ENCODE measurements at places on chromosomes 5 and 9.

- no peak for DNase-seq
Observed at GRCh38 chr5:10735569-10736276, 25.3 kb downstream of the DAP start.

DNA sequence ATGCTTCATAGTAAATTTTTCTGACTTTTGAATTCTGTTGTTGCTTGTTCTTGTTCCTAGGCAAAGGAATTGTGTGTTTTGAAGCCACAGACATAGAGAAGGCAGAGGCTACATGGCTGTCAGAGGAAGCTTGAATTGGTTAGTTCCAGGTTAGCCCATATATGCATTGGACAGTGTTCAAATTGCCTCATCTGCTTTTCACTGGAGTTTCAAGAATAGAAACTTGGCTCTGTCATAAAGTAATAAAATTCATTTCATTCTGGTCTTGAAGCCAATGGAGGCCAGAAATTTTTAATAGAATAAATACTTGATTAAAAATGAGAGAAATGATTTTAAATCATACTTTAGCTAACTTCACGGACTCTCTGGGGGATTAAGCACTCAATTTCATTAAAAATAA is 178.0 kb downstream of the YIPF5 start:
- DNase-seq, result no peak

GRCh38 chr5:105730982-105731381 is 1939.8 kb downstream of the EFNA5 start:
- no peak for DNase-seq

- DNase-seq, result no peak
Observed at GRCh38 chr9:75087289-75087823, 599 bp downstream of the NMRK1 start.

DNA sequence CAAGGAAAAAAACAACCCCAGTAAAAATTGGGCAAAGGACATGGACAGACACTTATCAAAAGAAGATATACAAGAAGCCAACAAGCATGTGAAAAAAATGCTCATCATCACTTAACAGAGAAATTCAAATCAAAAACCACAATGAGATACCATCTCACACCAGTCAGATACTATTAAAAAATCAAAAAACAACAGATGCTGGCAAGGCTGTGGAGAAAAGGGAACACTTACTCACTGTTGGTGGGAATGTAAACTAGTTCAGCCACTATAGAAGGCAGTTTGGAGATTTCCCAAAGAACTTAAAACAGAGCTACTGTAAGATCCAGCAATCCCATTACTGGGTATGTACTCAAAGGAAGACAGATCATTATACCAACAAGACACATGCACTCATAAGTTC is 157.4 kb downstream of the EDIL3 start:
- DNase-seq, result no peak

DNA sequence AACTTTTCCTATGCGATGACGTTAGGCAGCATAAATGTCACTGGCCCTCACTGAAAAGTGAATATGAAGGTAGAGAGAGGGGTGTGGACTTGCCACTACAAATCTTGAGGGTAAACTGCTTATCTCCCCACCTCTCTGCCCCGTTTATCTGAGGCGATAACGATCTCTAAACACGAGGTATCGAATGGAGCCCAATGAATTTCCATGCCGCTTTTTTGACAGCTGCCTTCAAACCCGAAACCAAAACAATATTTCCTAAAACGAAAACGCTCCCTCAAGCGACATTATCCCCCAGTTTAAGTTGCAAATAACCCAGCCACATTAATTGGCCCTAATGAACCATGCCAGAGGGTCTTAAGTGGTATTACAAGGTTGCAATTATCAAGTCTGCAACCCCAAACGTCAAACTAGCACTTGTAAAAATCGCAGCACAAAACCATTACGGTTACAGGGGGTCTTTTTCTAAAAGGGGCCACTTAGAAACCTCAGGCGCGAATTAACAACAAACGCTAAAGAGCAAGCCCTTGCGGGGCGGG is 1.4 kb downstream of the NR3C1 start:
- peak; percentile 41 for DNase-seq

DNA sequence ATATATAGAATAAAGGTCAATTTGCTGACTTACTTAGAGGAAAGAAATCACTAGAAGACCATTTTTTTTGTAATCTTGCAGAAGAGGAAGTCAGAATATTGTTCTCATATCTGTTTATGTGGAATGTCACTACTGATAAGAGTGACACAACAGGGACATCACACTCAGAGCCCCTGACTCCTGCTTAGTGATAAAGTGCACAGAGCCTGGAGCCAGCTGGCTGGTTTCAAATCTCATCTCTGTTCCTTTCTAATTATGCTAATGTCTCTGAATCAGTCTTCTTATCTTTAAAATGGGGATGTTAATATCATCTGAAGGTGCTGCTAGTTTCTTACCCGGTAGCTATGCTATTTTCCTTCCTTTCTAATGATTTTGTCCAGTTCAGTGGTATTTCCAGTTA is 58.6 kb upstream of the LIFR start:
- DNase-seq, result no peak

DNA sequence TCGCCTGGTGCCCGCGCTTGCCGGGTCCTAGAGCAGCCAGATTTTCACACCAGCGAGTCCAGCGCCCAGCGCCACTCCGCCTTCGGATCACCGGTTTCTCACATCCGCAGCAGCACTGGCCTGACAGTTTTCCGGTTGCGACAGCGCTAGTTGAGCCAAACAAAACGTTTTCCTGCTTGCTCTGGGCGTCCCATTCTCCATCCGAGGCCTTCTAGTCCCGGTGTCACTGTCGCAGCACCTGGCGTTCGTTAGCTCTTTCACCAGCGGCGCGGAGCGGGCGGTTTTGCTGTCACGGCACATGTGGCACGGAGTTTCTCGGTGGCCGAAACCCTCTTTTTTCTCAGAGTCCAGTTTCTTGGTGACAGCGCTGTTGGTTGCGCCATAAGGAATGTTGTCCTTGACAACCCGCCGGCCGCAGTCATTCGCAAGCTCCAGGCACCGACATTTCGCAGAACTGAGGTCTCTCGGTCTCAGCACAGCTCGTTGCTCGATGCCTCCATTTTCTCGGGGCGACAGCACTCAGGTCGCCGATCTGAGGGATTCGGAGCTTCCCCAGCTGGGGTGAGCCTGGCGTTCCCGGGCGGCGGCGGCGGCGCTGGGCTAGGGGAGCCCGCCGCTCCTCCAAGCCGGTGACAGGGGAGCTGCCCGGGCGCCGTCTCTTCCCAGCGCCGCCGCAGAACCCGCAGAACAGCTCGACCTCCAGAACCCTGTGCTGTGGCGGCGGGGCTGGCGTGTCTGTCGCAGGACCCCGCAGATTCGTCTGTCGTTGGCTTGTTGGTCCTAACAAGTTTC is 47.8 kb downstream of the ANXA2R start:
- DNase-seq, result no peak

- DNase-seq, result no peak
Observed at GRCh38 chr9:106143781-106144180, 449.4 kb downstream of the TMEM38B start.

DNA sequence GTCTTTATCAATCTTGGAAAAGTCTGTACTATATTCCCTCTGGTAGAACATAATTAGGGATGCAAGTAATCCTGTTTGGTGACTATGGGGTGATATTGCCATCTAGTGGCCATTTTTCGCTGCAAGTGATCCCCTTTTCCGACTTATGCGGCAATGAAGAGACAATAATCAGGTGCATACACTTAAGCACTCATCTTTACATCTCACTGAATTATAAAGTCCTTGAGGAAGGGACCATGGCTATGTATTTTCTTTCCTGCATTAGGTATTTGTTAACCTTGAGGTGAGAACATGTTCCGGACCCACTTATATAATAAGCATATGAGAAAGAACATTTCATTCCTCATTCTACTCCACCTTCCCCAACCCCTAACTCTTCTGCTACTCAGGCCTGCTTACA is 19.6 kb upstream of the LIX1 start:
- DNase-seq, result no peak

DNA sequence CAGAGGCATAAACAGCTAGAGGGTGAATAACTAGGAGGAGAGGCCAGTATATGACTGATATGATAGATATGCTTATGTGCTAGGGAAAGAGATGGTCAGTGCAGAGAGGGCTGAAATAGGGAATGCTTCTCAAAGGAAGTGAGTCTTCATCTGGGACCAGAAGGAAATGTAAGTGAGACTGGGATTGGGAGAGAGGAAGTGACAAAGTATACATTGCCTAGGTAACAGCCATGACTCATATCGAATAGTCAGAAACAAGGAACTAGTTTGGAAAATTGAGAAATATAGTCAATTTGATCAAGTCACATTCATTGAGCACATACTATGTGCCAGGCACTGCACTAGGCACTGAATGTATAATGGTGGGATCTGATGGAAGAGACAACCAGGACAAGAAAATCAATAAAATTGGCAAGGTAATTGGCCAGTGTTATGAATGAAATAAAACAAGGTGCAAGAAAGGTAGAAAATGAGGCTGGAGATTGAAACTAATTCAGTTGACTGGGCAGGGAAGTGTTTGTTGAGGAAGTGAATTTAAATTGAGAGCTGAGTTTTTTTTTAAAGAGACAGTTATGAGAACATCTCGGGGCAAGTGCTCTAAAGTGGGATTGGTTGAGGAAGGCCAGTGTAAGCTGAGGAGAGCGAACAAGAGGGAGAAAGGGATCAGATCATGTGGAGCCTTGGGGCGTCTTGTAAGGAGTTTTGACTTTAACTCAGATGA is 4.3 kb downstream of the ERAP2 start:
- no peak for DNase-seq

- no peak for DNase-seq
Observed at GRCh38 chr5:26691486-26691885, 346.9 kb downstream of the CDH9 start.

GRCh38 chr5:128645581-128645980 is 107.5 kb upstream of the FBN2 start:
- no peak for DNase-seq

DNA sequence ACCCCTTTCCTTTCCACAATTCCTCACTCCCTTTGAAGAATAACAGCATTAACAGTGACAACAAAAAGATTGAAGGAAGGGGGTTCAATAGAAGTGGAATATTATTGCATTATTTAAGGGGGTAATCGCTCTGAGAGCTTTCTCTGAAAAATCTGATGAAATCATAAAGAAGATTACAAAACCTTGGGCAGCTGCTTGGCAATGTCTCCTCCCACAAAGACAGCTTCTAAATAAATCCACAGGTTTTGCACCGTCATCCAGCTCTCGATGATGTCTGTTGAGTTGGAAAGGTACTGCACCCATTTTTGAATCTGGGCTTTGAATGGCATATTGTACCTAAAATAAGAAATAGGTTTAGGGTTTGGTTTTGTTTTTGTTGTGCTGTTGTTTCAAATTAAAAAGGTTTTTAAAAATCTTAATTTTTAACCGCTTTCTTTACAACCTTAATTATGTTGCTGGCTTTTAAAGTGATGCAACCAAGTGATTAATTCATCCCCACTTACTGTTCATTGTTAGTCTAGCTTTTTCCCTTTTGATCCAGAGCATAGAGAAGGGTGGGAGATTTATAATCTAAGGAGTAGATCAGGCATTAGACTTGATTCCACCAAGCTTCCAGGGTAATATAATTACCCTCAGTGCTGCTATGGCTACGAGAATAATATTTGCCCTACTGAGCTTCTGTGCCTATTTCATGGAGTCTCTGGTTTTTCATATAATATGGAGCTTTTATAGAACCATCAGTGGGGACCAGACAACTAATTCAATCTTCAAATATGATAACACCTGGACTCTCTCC is 85.0 kb downstream of the DNAH5 start:
- no peak for DNase-seq

DNA sequence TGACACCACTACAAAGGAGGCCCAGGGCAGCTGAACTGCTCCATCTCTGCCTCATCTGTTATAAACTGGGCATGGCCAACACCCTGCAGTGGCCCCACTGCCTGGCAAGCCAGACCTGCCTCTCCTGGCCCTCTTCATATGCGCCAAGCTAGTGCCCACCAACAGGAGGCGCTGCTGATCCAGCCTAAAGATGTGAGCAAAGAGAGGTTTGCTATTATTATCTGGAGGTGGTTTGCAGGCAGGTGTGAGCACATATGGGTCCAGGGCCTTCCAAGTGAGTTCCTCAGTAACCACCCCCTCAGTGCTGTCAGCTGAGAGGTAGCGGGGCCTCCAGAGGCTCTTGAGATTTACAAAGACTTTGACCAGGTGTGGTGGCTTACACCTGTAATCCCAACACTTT is 232.2 kb downstream of the SYK start:
- no peak for DNase-seq

GRCh38 chr9:137128862-137129455 is 10.0 kb upstream of the GRIN1 start:
- no peak for DNase-seq

DNA sequence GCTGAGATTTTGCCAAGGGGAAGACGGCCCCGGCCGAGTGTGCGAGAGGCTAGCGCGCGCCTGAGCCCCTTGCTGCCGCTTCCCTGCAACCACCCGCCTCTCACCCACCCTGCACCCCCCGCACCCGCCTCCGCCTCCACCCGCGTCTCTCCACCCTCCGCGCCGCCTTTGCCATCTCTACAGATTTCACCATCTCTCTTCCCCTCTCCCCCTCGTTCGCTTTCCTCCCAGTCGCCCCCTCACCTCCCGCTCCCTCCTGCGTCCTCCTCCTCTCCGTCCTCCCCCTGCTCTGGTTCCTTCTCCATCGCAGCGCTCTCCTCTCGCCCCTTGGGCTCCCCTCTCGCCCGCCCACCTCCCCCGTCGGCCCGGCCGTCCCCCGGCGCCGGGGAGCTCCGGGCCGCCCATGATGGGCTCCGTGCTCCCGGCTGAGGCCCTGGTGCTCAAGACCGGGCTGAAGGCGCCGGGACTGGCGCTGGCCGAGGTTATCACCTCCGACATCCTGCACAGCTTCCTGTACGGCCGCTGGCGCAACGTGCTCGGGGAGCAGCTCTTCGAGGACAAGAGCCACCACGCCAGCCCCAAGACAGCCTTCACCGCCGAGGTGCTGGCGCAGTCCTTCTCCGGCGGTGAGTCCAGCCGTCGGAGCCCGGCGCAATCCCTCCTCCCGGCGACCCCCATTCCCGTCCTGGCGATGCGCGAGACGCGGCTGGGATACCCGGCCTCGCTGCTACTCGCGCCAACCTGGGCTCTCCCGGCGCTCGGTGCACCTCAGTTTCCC is at the start of gene PRDM12:
Gene PRDM12 (plus strand): TSS at position 344 of the 778 bp plus-strand sequence. CDS start 60 bp downstream, at position 404.
- no peak for DNase-seq

GRCh38 chr5:158810615-158811014 is 289.1 kb downstream of the EBF1 start:
- DNase-seq, result no peak

DNA sequence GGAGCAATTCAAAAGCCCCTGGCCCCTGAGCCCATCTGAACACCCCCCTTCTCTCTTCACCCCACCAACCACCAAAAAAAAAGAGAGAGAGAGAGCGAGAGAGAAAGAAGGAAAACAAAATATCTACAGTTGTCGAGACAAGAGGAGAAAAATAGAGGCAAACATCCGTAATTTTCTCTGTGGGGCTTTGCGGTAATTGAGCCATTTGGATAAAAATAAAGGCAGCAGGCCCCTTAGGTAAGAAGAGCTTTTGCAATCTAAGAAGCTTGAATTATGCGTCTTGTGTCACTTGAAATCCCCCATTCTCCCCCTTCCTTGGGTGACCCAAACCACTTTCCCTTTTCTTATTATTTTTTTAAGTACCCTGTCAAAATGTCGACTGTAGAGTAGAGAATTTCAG is 35.5 kb upstream of the FUBP3 start:
- no peak for DNase-seq

GRCh38 chr9:2966565-2967300 is 122.8 kb upstream of the PUM3 start:
- DNase-seq, result peak; percentile 61

Data from left renal cortex interstitium (tissue), 4 donors.